OCI-M1 (cell line): ENCODE measurements at places on chromosomes 16 and 17.

DNA sequence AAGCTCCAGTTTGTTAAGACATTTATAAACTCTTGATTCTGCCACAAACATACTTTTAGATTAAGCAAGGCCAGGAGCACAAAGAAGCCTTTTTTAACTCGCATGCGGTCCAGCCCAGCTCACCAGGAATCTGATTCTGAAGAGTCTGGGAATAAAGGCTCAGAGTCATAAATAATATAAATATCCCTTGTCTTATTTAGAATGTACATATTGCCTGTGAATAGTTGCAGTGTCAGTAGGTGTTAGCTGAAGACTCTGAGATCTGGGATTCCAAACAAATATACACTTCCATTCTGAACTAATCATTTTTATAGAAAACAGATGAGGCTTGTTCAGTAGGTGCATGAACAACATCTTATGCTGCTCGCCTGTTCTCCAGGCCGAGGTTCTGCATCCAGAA lies 59.1 kb upstream of the ELAC2 start:
- no peak for DNase-seq

DNA sequence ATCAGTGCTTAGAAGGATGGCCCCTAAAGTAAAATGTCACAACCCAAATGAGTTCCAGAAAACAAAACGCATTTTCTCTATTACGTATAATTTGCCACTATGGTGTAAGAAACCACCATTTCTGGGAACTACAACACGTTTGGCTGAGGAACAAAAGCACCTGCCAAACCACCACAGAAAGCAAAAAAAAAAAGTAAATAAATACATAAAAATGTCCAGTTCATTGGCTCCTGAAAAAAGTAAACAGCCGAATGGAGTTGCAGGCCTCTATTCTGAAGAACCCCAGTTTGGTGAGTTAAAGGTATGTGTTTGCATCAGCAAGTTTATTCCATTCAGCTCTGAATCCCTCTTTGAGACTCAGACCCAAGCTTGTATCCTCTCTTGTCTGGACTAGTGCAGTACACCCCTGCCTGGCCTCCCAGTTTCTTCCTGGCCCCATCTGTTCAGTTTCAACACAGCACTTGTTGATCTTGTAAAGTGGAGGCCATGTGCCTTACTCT lies 36.9 kb downstream of the ERN1 start:
- DNase-seq = no peak

- DNase-seq = no peak
Measured at GRCh38 chr16:72992142-72992601, 55.8 kb downstream of the ZFHX3 start.

DNA sequence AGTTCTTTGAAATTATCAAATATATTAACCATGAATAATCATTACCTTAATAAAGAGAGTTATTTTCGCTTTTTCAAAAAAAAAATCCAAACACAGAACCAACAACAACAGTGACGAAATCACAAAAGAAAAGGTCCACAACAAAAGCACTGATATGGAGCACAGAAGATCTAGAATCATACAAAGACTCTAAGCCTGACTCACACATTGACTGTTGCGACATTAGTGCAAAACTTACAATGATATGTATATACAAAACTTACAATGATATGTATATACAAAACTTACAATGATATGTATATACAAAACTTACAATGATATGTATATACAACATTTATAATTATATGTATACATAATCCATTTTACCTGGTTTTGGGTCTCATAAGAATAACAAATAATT lies 117.7 kb downstream of the USP22 start:
- DNase-seq = no peak

- no peak for DNase-seq
Measured at GRCh38 chr16:72198021-72198711, 26.2 kb upstream of the PMFBP1 start.

GRCh38 chr17:78958641-78959127 lies 21.0 kb downstream of the LGALS3BP start:
- DNase-seq = peak; percentile 6

GRCh38 chr16:87180069-87180468 lies 137.1 kb downstream of the C16orf95 start:
- no peak for DNase-seq

DNA sequence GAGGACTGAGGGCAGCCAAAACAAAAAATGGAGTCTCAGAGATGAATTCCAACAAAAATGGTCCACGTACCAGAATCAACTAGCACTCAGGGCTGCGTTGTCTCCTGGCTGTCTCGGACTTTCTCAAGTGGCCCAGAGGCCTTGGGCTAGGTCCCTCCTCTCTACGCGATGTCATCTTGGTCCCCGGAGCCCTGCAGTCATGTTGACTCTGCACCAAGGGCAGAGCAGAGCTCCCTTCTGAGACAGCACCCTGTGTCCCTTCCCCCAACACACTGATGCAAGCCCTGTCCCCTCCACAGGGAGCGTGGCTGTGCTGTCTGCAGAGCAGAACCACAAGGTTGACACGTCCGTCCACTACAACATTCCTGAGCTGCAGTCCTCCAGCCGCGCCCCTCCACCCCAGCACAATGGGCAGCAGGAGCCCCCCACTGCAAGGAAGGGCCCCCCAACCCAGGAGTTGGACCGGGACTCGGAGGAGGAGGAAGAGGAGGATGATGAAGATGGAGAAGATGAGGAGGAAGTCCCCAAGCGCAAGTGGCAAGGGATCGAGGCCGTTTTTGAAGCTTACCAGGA lies 20.8 kb downstream of the GINS2 start:
- DNase-seq = no peak

DNA sequence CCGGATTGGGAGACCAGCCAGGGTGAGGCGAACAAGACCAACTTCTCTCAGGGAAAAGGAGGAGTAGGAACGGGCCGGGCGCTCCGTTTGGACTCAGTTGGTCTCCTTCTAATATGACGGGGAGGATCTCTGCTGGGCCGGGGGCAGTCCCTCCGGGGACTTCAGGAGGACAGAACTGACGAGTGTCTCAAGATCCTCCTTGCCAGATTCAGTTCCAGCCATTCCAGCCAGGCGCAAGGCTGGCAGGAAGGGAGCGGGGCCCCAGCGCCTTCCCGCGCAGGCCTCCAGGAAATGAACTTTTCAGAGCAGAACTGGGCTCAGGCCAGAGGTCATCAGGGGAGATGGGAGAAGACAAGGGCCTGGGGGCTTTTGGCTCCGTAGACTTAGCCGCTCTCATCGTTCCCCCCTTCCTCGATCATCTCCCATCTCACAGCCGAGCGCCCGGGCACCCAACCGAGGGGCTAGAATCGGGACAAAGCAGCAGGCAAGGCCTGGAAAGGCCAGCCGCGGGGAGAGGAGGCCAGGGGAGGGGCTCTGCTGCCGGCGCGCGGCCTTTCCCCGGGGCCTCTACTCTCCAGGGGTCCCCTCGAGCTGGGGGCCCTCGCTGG lies 1.6 kb downstream of the ZNF423 start:
- DNase-seq = no peak

- peak; percentile 19 for DNase-seq
Measured at GRCh38 chr17:8542599-8543502, 87.7 kb downstream of the MYH10 start.
